ENCODE measurements at places on chromosomes 16 and 17.

DNA sequence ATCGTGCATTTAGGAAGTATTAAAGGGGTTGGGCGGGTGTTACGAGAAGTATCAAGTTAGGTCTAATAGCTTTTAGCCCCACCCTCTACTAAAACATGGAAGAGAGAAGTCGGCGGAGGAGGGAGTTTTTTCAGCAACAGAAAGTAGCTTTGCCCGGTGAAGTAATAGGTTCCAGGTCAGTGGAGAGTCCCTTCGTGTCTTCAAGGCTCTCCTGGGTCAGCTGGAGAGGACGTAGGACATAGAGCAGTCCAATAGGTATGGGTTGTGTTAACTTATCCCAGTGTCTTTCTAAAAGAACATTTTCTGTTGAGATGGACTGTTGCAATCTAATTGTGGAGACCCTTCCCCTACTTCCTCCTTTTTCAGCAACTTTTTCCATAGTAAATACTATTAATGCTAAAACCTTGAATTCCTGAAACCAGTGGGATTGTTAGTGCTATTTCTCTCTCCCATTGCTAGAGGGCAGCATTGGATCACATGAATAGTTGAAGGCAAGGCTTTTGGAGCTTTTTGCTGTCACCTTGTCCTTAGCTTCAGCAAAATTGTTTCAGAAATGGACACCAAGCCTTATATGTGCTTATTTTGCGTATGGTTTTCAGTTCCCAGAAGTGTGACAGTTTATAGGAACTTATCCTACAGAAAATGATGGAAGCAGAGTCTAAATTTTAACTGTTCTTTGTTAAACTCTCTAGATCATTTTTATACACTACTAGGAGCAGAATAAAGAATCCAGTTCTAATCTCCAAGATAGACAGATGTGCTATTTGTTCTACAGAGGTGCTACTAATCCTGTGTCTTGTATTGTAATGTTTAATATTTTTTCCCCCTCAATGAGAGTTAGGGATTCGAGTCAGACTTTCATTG lies 38.4 kb downstream of the UTP18 start:
- no peak for DNase-seq

DNA sequence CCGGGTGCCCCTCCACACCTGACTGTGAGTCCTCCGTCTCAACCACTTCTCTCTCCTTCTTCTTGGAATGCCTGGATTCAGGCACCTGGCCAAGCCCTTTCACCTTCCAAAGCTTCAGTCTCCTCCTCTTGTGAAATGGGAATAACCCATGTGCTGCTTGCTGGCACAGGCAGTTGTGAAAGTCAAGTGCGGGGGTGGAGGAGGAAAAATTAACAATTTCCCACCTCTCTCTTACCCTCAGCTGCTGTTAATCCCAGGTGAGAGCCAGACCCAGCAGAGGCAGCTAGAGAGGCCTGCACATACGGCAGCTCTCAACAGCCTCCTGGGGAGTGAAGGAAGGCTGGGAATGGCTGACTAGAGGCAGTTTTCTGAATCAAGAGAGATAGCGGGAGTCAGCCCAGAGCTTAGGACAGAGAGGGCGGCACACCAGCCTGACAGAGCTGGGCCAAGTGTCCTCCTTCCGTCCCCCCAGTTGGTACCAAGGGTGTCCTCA lies 77.9 kb upstream of the LGALS9 start:
- DNase-seq: no peak

GRCh38 chr17:62808576-62808970 lies 459 bp upstream of the MARCHF10 start:
- no peak for DNase-seq

DNA sequence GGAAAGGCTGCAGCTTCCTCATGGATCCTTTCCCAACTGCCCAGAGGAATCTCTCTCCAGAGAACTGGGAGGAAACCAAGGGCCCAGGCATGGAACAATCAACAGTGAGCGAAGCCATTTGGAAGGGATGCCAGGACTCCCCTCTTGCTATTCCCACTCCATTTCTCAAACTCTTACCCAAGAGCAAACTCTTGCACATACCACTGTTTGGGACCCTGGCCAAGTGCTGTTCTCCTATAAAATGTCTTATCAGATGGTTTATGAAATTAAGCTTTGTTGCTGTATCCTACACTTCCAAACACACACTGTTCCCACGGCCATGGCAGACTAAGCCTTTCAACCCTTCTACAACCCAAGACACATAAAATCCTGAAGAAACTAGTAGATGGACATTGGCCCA lies 48.3 kb upstream of the AXIN2 start:
- DNase-seq: no peak

Measured in stimulated activated CD4-positive, alpha-beta T cell treated with anti-CD3 and anti-CD28 coated beads, Interleukin-1b, Interleukin-23, amount 100 ng/mL, for 24 hours (primary cell).